Activated naive CD4-positive, alpha-beta T cell treated with anti-CD3 and anti-CD28 coated beads, Interleukin-2, amount 50 U/mL, for 16 hours (primary cell): ENCODE measurements at places on chromosomes 4 and X.

DNA sequence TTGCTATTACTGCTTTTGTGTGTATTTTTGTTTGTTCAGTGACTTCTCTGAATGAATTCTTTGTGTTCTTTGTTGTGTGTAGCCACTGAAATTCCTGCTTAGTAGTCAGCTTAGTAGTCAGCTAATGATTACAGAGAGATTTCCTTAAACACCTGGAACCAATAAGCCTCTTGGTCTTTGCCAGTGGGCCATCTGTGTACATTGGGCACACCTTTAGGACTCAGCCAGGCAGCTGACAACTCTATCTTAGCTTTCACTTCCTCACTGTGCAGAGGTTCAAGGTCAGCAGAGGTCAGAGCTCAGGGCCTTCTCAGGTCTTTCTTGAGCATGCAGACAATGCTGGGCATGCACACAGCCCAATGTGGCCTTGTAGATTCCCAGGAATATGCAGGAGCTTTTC lies 59.3 kb downstream of the RWDD4 start:
- no peak for DNase-seq

- DNase-seq: no peak
These were observed 40.2 kb upstream of the NKX3-2 start for GRCh38 chr4:13584481-13584880.

DNA sequence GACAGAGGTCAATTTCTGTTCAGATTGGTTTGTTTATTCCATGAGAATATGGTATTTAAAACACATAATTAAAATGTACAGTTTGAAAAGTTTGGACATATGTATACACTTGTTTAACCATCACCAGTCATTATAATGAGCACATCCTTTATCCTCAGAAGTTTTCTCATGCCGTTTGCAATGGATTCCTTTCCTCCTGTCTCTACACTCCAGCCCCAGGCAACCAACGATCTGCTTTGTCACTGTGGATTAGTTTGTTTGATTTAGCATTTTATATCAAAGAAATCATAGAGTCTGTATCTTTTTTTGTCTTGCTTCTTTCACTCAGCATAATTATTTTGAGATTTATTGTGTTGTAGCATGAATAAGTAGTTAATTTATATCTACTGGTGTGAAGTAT lies 243.0 kb upstream of the TRAM1L1 start:
- no peak for DNase-seq

DNA sequence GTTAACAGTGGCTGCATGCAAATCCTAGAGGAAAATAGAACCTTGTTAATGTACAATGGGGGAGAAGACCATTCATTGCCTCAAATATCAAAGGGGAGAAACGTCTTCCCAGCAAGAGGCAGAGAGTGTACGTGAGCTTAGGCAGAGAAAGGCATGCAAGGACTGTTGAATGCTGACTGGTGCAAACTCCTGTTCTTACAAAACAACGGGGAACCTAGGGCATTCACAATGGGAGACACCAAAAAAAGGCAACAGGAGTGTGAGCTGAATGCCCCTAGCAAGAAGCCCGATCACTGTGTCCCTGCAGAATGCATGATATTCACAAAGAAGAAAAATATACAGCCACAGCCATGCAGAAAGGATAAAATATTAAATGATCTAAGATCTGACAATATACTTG lies 184.9 kb downstream of the NSUN7 start:
- DNase-seq: no peak

- DNase-seq: no peak
These were observed 17.5 kb upstream of the SAT1 start for GRCh38 chrX:23765449-23765848.

DNA sequence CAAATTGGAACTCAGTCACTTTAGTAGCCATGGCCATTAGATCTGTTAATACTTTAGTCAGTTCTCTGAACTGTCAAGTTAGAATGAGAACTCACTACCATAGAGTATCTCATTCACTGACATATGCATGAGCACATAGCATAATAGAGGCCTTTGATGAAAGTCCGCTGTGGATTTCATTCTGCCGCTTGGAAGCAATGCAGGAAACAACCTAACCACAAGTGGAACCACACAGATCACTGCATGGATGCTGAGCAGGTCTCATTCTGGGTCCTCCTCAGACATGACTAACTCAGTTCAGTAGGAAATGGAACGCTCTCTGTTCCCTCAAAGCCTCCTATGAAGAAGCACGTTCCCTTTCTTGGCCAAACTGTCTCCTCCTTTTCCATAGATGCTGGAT lies 1624.8 kb upstream of the TENM3 start:
- DNase-seq: no peak
